ENCODE measurements at places on chromosomes 7 and 10.

DNA sequence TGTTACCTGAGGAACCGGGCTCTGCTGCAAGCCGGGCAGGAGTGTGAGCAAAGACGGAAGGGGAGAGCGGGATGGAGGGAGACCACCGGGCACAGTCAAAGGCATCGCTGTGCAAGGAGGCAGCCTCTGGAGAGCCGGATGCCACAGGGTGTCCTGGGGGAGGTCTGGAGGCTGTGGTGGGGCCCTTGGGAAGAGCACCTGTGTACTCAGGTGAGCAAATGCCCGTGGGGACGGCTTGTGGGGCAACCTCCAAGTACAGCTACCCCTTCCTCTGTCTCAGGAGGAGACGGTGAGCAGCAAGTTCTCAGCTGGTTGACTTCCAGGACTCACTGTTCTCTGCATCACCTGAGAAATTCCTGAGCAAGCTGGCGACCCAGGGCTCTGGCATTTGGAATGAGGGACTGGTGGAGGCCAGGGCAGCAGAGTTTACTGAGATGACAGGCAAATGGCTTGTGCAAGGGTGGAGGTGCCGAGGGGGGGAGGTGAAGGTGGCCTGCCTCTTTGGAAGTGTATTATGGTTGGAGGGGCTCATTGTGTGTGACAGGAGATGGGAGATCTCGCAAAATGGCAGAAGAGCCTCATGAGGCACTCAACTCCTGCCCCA lies 345.2 kb upstream of the SHH start:
- no peak for DNase-seq

DNA sequence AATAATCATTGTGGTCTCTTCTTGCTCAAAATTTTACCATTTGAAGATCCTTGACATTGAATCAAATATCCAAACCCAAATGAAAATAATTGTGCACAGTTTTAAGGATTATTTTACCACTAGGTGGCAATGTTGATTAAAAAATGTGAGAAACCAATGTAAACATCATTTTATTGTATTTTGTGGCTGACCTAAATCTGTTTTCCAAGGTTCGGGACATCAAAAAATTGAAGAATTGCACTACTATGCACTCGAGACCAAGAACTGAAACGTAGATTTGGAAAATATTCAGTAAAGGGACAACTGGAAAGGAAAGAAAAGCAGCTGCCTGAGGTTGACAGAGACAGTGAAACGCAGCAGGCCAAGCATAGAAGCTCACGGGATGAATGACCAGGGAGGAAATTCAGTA lies 259.3 kb downstream of the SNX13 start:
- no peak for DNase-seq

- no peak for DNase-seq
Measured at GRCh38 chr7:55065079-55065478, 46.3 kb downstream of the EGFR start.

DNA sequence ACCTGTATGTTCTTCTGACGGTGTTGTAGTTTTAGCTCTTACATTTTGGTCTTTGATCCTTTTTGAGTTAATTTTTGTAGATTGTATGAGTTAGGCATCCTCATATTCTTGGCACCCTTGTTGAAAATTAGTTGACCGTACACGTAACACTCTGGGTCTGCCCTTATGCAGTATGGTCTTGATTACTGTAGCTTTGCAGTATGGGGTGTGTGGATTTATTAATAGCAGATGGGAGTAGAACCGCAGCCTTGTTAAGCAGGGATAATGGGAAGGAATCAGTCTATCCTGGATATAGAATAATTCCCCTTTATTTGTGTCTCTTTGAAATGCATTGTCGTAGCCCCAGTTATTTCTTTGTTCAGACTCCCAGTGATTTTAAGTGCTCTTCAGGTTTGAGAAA lies 95.5 kb downstream of the UBE3C start:
- DNase-seq: no peak

DNA sequence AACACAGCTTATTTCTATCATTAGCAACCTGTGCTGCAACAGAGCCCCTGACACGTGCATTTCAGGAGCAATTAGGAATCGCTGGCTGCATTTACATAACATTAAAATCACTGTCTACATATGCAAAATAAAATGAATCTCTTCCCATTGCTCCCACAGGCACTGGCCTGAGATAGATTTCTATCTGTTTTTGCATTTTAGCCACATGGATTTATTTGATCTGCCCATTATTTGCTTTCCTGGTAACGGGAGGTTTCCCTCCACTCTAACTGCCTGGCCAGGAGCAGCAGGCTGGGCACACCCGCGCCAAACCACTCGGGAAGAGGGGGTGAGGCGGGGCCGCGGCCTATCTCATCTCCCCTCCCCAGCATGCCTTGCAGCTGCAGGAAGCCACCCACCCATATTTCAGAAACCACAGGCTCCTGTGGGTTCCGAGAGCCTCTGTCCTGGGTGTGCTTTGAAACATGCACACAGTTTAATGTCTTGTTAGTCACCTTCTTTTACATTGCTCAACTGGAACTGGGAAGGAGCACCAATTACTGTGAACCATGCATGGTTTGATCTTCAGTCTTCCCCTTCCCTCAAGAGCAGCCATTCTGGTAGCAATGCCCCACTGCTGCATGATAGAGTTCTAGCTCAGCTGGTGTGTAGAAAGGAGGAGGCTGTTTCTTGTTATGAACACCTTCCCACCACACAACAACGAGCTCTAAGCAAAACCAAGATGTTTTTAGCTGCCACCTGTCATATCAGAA lies 37.7 kb upstream of the IKZF1 start:
- DNase-seq: peak; percentile 71

DNA sequence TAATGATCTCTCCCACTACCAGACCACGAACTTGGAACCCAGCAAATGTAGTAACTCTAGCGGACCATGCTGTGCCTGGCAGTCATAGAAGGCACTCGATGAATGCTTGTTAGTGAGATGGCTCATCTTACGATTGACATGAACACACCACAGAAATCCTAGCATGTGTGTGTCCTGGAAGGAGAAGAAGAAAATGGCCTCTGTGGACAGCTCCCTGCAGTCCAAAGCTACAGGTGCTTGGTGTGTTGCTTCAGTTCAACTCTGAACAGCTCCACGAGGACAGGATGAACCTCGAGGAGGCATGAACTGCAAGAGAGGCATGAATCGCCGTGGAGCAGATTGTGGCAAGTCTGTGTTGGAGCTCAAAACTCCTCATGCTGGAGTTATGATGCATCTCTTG lies 93.5 kb downstream of the KLF6 start:
- DNase-seq: no peak

DNA sequence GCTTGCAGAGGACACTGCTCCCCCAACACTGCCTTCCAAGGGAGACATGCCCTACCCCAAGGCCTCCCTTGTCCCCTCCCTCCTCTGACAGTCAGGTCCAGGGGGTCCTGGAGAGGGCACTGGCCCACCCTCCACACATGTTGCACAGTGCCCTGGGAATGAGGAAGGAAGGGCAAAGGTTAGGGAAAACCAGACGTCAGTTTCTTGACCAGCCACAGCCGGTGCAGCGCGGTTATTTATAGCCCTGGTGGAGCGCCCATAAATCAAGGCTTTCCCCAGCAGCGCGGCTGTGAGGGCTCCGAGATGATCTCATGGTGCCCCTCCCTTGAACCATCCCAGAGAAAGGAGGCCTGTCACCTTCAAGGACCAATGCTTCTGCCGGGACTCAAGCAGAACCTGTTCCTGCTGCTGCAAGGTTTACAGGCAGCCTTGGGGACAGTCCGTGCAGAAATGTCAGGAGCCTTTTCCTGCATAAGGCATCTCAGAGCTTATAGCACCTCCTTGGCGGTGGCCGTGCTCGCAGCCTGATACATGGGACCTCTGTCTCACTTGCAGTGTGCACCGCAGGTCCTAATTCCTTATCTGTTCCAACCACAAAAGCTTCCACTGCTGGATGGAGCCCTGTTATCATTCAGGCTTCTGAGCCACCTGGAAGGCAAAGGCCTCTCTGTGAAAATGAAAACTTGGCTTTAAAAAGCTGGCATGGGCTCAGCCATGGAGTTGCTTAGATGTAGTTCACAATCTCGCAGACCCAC lies 127.3 kb downstream of the LHPP start:
- DNase-seq: no peak

GRCh38 chr10:13401142-13401541 lies 53.0 kb upstream of the SEPHS1 start:
- DNase-seq: no peak

DNA sequence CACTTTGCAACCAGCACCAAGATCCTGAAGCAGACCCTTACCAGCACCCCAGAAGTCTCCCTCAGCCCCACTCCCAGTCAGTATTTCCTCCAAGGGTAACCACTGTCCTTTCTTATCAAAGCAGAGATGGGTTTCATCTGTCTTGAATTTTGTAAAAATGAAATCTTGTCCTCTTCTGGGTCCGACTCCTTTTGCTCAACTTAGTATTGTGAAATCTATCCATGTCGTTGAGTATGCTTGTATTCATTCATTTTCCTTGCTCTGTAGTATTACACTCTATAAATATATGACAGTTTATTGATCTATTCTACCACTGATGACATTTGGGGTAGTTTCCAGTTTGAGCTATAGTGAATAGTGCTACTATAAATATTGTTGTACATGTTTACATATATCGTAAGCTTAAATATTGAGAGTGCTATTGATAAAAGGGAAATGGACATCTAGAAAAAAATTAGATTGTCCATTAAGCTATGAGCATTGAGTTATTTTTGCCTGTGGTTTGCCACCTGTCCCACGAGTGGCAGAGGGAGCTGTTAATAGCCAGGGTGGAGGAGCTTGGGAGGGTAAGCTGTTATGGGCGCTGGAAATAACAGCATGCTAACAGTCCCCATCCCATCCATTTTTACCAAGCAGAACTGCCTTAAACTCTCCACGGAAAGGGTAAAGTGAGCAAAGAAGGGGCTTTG lies 36.5 kb downstream of the AIFM2 start:
- DNase-seq: no peak

GRCh38 chr10:10489076-10489475 lies 528.6 kb upstream of the CELF2 start:
- no peak for DNase-seq

DNA sequence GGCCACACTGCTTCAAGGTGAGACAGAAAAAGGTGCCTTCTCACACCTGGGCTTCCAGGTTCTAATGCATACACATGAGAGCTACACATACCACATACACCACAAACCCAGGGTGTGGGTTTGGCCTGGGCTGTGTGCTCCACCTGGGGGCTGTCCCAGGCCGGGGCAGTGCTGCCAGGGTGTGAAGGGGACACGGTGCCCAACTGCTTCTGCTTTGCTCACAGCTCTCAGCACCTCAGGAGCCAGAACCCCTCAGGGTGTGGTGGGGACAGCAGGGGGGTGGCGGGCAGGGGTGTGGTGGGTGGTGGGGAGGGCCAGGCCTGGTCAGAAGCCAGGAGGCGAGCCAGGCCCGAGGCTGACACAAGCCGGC lies 51.1 kb downstream of the TMEM209 start:
- DNase-seq: no peak

- no peak for DNase-seq
Measured at GRCh38 chr10:53489335-53490182, 717.0 kb upstream of the MBL2 start.

DNA sequence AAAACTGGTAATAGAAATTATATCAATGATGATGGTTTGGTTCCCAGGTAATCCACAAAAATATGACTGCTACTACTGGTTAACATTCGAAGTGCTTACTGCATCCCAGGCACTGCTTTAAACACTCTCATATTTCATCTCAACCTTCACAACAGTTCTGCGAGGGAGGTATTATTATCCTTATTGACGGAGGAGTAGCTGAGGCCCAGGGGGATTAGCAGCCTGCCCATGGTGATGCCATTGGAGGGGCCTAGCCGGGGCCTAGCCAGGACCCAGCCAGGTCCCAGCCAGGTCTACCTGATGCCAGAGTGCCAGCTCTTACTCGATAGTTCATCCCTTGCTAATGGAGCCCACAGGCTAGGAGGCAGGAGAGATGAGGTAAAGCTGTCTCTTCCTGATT lies 217.1 kb downstream of the FAM107B start:
- no peak for DNase-seq

- DNase-seq: no peak
Measured at GRCh38 chr7:101702362-101702850, 73.3 kb upstream of the MYL10 start.

DNA sequence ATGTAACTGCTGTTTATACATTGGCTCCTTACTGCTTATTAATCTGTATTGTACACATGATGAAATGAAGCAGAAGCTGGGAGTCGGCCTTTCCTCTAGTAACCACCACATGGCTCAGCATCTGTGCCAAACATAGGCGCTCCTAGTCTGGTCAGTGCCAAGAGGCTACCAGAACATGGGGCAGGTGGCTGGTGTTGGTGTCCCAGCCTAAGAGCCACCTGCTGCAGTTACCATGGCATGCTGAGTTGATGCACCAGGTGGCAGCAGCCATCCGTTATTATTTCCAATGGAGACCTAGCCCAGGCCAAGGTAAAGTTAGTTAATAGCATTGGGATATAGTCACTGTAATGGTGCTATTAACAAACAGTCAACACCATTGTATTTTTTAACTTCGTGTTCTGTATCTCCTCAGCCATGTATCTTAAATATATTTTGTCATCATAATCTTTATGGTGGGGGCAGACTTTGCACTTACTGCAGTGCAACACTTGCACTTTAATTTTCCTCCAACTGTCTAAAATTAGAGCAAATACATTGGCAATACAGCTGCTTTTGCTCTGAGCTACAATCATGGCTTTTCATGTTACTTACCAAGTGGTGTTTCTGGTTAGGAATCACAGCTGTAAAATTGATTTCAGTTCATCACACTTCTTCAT lies 33.1 kb downstream of the HBP1 start:
- DNase-seq: no peak

GRCh38 chr7:6536262-6537260 lies 14.7 kb downstream of the GRID2IP start:
- no peak for DNase-seq

GRCh38 chr10:114526126-114526503 lies 121.8 kb upstream of the AFAP1L2 start:
- no peak for DNase-seq

- DNase-seq: no peak
Measured at GRCh38 chr10:100621360-100622205, 85.8 kb downstream of the HIF1AN start.

- no peak for DNase-seq
Measured at GRCh38 chr10:70762441-70763175, 22.6 kb downstream of the TBATA start.

GRCh38 chr7:80411621-80412020 lies 100.2 kb downstream of the GNAT3 start:
- no peak for DNase-seq

All from GDM1 (cell line).